ENCODE measurements at places on chromosomes 2 and 18. TPM values are rescaled to one million over a fixed set of nuclear protein-coding genes. Genes with fewer than 3 reads are reported as not detected.

The XDH gene
- total RNA-seq: 4.9 TPM

The SPP2 gene
- not detected for total RNA-seq

The TEKT4 gene
- not detected for total RNA-seq

The OTX1 gene
- total RNA-seq: not detected

The RAB12 gene
- total RNA-seq: 18.9 TPM

The KIF1A gene
- 51.9 TPM for total RNA-seq

The WDFY1 gene
- total RNA-seq: 71.5 TPM

Measured in body of pancreas (tissue), 4 donors.